Brain pericyte (primary cell): ENCODE measurements at places on chromosomes 6 and 20.

DNA sequence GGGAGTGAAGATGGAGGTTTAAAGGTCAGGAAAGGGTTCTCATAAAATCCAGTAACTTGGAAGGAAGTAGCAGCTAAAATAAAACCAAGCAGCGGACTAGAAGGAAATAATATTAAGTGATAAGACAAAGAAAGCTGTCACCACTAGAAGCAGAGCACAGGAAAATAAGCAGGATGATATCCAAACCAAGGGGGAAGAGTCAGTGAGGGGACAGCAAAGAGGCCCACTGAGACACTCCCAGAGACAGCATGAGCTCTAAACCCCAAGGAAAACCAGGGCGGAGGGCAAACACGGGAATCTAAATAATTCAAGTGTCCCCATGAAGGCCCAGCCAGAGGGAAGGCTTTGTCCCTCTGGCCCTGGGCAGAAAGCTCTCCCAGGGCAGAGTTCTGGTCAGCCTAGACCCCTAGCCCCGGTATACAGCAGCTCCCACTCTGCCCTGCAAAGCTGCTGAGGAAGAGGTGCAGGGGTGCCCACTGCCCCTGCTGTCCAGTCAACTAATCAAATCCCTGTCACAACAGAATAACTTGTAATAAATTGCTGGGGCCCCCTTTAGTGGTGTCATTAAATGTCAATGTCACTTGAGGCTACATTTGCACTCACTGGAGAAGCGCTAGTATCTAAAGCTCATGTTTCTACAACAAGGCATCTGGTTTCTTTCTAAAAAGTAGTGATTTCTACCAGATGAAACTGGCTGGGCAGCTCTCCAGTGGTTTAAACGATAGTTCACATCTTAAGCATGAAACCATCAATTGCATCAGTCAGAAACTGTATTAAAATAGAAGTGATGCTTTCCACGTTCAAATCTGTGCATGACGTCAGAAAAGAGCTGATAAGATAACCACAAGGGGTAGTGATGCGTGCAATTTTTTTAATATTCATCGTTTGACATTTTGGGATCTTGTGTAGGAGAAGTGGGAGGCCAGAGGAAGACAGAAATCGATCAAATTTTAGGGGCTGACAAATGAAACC is 13.6 kb downstream of the PDE10A start:
- no peak for DNase-seq

- no peak for DNase-seq
These were observed 2.6 kb upstream of the SIRPB1 start for GRCh38 chr20:1622450-1622849.

DNA sequence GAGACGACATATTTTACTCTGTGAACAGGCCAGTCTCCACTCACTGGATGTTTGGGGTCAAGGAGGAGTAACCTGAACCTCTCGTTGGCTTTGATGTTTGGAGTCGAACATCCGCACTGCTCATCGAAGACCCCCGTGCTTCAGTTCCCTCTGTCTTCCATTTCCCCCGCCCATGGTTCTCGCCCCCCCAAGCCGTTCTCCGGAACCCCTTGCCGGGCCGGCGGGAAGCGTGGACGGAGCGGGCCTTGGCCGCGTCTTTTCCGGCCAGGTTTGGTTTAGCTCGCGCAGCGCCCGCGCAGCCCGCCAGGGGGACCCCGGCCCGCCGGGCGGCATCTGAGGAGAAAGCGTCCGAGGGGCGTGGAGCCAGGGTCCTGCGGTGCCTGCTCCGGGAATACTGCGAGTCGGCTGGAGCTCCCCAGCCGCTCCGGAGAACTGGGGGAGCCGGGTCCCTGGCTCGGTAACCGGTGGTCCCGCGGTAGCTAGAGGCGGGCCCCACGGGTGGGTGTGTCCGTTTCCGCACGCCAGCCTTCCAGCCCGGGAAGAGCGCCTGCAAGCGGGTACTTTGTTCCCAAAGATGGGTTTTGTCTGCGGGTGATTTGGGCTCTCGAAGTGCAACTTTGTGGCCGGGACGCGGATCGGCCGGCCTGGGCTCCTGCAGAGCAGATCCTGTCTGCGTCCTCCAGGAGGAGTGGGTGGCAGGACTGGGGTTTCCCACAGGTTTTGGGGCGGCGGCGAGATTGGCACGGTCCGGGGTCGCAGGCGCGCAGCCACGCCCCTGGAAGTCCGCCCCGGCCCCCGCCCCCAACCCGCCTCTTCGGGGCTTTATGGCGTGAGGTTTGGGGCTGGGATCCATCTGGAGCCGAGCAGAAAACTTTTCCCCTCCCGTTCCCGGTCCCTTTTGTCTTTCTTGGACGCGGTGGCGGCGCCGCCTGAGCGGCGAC is at the start of gene TMEM200A:
TSS of gene TMEM200A (plus strand) at position 852 of the 941 bp plus-strand sequence. CDS start 74,406 bp downstream, outside the sequence.
- DNase-seq = no peak

DNA sequence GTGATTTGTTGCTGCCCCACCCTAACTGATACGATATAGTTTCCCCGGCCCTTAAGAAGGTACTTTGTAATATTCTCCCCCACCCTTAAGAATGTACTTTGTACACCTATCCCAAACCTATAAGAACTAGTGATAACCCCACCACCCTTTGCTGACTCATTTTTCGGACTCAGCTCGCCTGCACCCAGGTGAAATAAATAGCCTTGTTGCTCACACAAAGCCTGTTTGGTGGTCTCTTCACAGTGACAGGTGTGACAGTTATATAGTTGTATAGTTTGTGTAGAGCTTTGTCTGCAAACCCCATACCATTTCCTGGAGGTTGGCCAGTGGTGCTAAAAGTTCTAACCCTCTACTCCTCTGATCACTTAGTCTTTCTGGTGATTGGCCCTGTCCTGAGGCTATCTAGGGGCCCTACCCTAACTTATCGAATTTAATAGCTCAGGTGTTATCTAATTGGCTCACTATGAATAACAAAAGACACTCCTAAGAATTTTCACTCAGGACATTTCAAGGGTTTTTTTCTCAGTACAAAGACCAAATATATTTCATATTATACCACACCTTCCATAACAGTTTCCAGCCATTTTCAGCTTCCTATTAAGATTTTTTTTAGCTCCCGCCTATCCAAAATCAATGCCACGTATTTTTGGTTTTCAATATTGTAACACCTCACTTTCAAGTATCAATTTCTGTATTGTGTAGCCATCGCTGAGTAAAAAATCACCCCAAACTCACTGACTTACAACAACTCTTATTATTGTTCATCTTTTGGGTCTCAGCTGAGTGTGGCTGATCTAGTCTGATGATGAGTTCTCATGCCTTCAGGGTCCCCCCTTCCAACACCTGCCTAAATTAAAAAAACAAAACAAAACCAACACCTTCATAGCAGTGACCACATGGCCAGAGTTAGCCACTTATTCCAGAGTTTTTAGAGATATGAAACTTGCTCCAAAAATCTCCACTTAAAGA is 9.8 kb upstream of the BTN1A1 start:
- DNase-seq = no peak

GRCh38 chr6:16712255-16712930 is 48.9 kb downstream of the ATXN1 start:
- no peak for DNase-seq
